ENCODE measurements at places on chromosomes 7 and 10. TPM values are rescaled to one million over a fixed set of nuclear protein-coding genes. Genes with fewer than 3 reads are reported as not detected.

GNGT1 gene
- not detected for polyA plus RNA-seq

SFTPA2 gene
- polyA plus RNA-seq, result not detected

ADCYAP1R1 gene
- not detected for polyA plus RNA-seq

UTF1 gene
- polyA plus RNA-seq, result not detected

TEX47 gene
- polyA plus RNA-seq, result not detected

PCLO gene
- 0.04 TPM for polyA plus RNA-seq

INSIG1 gene
- 34.4 TPM for polyA plus RNA-seq

MORN4 gene
- 22.2 TPM for polyA plus RNA-seq

CFAP70 gene
- polyA plus RNA-seq, result 0.65 TPM

C10orf53 gene
- not detected for polyA plus RNA-seq

TMEM184A gene
- polyA plus RNA-seq, result not detected

CRTAC1 gene
- polyA plus RNA-seq, result not detected

PCBD1 gene
- polyA plus RNA-seq, result 38.4 TPM

C10orf95 gene
- polyA plus RNA-seq, result not detected

CALY gene
- polyA plus RNA-seq, result not detected

NXPH1 gene
- not detected for polyA plus RNA-seq

RAPGEF5 gene
- 0.32 TPM for polyA plus RNA-seq

Measured in GM23248 (cell line).